ENCODE measurements at places on chromosomes 4 and X.

DNA sequence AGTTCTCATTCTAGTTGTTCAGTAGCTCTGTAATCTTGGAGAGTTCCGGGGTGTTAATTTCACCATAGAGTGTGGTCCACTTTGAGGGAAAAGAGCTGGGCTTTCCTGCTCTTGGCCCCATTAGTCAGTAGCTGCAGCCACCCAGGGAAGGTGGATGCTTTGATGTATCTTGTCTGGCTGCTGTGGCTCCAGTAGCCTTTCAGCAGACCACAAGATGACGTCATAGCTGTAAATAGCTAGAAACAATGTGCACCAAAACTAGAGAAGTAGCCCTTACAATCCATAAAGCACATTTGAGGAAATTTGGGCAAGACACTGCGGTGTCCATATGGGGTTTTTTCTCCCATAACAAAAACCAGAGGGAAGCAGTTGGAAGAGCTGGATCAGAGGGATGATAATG, 32.9 kb upstream of the PRPS2 start:
- no peak for DNase-seq

DNA sequence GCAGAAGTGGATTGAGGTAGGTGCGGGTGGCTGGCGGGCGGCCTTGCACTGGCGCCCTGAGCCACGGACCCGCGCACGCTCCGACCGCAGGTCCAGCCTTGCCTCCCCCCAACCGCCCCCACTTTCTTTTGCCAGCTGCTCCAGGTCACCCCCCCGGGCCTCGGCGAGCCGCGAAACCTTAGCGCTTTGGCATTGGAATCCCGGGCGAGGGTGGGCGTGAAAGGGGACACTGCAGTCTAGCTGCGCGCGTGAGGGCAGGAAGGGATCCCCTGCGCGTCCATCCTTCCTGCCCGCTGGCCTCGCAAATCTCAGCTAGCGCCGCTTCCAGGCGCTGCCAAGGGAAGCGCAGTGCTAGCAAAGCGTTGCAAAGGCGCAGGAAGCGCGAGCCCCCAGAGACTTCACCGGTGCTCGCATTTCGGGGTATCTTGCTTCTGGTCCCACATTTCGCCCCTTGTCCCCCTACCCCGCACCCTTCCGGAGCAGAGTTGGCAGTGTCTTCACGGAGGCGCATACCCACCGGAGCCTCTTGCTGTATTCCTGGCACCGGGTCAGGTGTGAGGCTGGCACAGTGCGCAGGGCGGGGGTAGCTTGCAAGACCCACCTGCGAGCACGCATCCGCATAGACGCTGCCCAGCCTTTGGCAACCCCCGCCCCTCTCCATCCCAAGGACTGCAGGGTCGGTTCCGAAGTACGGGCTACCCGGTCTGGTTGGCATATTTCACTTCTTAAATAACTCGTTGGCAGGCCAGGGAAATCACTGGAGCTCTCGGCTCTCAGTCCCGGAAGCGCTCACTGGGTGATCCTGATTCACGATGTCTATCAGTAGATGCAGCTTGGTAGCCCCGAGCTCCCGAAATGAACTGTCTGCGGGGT, 104.4 kb downstream of the UCHL1 start:
- no peak for DNase-seq

DNA sequence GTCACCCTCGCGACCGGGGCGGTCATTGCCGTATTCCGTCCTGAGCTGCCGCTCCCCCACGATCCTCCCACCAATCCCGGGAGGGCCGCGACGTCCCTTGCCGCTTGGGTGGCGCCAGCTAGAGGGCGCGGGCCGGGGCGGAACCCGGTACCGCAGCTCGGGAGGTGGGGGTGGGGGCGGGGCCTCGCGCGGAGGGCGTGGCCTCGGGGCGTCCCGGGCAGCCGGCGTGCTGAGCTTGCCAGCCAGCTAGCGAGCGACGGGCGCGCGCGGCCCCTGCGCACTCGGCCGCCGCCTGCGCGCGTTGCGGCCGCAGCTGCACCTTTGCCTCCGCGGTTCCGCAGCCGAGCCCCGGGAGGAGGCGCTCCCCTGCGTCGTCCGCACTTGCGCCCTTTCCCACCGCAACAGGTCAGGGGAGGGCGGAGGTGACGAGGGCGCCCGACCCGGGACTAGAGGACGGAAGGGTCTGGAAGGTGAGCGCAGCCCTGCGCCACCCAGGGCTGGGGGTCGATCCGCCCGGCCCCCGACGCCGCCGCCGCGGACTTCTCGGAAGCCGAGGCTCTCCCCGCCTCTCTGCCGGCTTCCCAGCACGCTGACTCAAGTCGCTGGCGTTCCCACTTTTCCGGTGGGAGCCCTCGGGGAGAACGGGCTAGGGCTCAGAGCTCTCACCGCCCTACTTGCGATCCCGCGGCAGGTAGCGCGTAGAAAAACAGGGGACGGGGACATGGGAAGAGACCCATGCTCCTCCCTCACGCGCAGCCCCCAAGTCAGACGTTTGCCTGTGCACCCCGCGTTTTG, at the start of gene AFF1:
AFF1 (plus strand) TSS at position 241 of the 795 bp plus-strand sequence. CDS start 13,523 bp downstream, outside the sequence.
- DNase-seq: peak; percentile 81

GRCh38 chr4:184471881-184472613, 2.3 kb downstream of the IRF2 start:
- DNase-seq: no peak

DNA sequence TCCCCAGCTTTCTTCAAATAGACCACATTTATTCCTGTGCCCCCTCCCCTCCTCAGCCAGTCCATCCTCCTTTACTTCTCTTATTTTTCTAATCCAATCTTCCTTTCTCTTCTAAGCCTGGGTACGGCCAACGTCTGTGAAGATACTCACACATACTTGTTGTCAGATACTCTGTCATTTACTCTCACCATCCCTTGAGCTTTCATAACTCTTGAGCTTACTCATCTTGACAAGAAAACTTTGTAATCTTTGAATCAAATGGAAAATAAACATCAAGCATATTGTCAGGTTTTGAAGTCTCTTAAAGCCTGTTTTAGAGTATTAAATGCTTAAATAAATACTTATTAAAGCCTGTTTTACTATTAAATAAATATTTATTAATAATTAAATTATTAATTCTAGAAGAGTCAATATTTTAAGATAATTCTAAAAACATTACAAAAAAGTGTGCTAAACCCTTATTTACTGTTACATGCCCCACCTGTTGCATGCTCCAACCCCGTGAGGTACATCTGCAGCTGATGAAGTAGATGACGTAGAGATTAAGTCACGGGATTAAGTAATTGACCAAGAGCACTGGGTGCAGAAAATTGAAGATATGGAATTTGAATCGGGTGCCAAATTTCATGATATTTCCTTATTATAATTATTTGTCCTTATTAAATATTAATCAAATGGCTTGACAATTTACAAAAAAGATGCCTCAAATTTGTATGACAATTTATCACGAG, 1.5 kb upstream of the TRIML2 start:
- no peak for DNase-seq

- no peak for DNase-seq
These were observed 13.5 kb downstream of the LETM1 start for GRCh38 chr4:1842339-1842895.

DNA sequence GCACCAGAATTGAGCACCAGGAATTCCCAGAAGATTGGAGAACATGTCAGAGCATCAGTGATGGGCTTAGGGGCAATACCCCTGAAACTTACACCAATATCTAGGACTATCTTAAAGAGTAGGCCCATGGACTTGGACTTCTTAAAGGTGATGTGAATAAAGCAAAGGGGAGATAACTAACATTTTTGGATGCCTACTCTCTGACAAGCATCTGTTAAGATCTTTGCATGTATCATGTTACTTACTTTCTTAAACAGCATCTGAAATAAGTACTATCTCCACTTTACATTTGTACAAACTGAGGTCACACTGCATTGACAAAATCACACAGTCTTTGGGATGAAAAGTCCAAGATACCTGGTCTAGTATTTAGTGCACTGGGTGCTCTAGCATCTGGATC, 258.6 kb upstream of the ARSJ start:
- DNase-seq: no peak

- DNase-seq: no peak
These were observed 690.9 kb downstream of the PCDH19 start for GRCh38 chrX:99719140-99719539.

GRCh38 chr4:109910256-109910655, 2.4 kb upstream of the EGF start:
- DNase-seq: no peak

- DNase-seq: no peak
These were observed 327.1 kb downstream of the PTTG2 start for GRCh38 chr4:38287101-38287851.

DNA sequence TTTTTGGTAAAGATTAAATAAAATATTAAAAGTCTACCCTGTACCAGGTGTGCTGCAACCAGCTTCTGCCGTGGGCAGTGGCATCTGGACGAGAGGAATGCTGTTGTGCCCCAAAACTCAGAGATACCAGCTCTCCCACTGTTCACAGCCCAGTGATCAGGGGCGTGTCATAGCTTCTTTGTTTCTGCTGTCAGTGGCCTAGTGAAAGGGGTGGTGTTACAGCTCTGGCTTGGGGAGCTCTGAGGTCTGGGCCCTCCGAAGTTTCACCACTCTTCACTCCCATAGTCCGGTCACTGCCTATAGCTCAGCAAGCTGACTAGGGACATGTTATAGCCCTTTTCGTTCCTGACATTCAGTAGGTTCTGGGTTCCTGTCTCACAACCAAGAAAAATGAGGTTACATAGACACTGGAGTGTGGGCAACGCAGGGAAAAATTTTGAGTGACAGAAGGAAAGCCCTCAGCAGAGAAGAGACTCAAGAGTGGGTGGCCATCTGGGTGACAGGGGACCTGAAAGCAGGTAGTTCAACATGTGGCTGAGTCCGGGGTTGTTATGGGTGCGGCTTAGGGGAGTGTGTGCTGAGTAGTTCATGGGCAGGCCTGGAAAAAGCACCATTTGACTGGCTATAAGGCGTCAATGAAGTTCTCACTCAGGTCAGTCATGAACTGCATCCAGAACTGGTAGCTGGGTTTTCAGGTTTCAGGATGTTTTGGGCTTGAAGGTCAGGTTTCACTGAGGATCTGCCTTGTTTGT, 1184.4 kb upstream of the PABPC4L start:
- DNase-seq: no peak
